Osteoblast (primary cell): ENCODE measurements at places on chromosomes 3 and 15. TPM values are rescaled to one million over a fixed set of nuclear protein-coding genes. Genes with fewer than 3 reads are reported as not detected.

GRCh38 chr3:6273878-6274277 lies 587.0 kb upstream of the GRM7 start:
- no peak for DNase-seq

RTP1 gene
- total RNA-seq = not detected in 2 replicates

C15orf62 gene
- under 0.01 and 0.29 TPM in 2 replicates for total RNA-seq

GRCh38 chr15:38768970-38769369 lies 204.4 kb upstream of the RASGRP1 start:
- DNase-seq = no peak

- DNase-seq = no peak
These were observed 20.8 kb upstream of the ITGB5 start for GRCh38 chr3:124907957-124908356.

NME9 gene
- total RNA-seq = not detected in 2 replicates

DNA sequence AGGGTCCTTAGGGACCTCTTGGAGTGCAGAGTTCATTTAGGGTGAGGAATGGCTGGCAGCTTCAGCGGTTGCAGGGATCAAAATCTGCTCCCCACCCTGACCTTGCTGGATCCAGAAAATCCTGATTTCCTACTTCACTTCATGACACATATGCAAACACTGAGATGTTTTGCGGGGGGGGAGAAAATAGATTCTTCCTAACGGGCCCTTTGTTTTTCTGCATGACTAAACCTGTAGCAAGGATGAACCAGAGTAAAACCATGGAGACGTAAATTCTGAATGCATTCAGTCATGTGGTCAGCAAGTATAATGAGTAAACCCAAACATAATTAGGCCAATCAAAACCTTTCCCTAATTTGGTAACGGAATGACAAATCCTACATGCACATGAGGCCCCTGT lies 20.0 kb upstream of the RBP1 start:
- no peak for DNase-seq

NLGN1 gene
- total RNA-seq = 7.7 and 9.0 TPM in 2 replicates
